MCF 10A (cell line): ENCODE measurements at places on chromosomes 5 and 9. TPM values are rescaled to one million over a fixed set of nuclear protein-coding genes. Genes with fewer than 3 reads are reported as not detected.

ACER2 gene
- total RNA-seq: 1.9 and 3.2 TPM in 2 replicates

OR1Q1 gene
- total RNA-seq: not detected in 2 replicates

SHOC1 gene
- total RNA-seq: 0.09 and 0.15 TPM in 2 replicates

MARCOL gene
- not detected in 2 replicates for total RNA-seq

DNA sequence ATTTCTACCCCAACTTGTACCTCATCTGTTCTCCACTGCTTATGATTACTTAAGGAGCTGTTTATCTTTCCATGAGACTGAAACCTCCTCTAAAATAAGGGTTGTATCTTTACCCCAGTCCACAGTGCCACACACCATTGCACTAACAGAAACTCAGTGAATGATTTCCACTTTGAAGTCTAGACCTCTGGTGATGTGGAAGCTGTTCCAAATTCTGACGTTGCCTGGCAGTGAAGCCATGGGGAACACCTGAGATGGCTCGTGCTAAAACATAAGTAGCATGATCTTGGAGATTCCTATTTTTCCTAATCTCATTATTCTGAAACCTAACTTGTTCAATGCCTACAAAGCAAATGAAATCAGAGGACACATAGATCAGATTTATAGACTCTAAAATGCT is 583.2 kb downstream of the EBF1 start:
- DNase-seq: no peak

GRCh38 chr9:114805670-114806525 is at the start of gene TNFSF15:
Gene TNFSF15 (minus strand): TSS chr9:114806039. CDS start chr9:114806012, 27 bp downstream.
- DNase-seq: peak; percentile 72

DNA sequence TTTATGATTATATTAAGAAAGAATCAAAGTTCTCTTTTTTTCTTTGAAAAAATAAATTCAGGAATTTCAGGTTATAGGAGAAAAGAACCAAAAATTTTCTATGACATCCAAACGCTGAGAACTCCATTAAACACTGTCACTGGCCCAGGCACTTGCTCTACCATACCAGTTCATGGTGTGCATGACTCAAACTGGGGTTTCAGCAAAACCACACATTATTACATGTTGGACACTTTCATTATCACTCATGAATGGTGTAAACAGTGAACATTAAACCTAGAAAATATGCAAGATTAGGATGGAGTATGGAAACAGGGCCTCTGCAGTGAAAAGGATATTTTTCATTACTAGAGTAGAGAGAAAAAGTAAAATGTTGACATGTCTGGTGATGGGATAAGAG is 369.9 kb upstream of the FAM174A start:
- no peak for DNase-seq

DNA sequence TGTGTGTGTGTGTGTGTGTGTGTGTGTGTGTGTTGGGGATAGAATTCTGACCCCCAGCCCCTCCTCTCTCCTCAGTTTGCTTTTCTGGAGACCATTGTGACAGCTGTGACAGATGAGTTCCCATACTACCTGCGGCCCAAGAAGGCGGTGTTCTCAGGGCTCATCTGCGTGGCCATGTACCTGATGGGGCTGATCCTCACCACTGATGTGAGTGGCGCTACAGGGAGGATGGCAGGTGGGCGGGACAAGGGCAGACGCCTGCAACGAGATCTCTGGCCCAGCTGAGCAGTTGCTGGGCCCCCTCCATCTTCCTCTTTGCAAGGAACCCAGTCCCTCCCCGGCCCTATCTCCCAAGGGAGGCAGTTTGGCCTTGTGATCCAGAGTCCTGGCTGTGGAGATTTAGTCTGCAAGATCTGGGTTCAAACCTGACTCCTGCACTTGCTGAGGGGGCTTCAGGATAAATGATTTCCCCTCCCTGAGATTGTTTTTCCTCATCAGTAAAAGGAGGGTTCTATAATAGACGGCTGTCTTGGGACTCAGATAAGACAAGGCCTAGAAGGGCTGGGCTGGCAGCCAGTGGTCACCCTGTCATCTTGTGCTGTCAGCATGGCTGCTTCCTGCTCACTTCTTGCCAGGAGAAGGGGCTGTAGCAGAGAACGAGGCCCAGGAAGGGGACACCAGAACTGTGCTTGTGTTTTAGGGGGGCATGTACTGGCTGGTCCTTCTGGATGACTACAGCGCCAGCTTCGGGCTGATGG is 14.1 kb downstream of the SLC6A7 start:
- no peak for DNase-seq

- DNase-seq: no peak
Observed at GRCh38 chr9:14447103-14447502, 133.2 kb upstream of the NFIB start.

DNA sequence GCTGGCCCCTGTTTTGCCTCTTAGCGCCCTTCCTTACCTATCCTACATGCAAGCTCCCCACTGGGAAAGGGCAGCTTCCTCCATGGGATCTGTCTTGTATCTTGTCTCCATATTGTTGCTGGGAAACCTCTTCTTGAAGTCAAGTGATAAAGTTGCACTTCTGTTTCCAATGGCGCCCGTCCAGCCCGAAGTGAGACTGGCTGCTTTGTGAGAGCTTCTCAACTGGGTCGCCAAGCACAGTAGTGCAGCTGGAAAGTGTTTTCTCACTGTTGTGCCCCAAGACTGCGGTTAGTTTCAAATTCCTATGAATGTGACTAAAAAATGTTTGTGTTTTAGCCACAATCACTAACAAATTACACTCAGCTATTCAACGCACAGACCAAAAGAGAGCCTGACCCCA is 506.6 kb upstream of the MPDZ start:
- DNase-seq: no peak

DNA sequence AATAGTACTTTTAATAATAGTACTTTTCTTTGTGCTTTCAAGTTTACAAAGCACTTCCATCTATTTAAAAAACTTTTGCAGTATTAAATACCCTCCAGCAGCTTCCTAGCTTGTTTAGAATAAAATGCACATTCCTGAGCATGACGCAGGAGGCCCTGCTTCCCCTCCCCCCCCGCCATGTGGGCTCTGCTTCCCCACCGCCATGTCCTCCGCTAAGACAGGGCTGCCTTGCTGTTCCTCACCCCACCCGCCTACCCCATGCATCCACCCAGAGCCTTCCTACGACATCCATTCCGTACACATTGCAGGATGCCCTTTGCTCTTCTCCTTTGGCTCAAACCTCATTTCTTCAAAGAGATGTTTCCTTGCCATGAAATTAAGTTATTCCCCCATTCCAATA is 205.9 kb upstream of the MSX2 start:
- DNase-seq: no peak

DNA sequence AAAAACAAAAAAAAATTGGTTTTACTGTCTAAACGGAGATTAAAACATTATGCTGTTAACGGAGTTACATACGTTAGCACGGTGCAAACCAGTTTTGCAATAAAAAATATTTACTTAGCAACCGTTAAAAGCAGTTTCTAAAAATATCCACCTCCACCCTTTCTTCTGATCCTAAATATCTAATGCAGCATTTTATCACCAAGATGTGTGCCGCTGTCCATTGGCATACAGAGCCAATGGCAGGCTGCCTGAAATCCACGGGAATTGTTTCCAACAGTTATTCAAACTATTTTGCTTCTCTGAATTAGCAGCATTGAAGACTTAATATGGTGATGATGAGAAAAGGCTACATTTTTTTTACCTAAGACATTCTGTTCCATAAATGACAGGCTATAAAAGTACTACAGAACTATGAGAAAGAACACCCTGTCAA is 61.6 kb downstream of the CSNK1A1 start:
- peak; percentile 53 for DNase-seq

DNA sequence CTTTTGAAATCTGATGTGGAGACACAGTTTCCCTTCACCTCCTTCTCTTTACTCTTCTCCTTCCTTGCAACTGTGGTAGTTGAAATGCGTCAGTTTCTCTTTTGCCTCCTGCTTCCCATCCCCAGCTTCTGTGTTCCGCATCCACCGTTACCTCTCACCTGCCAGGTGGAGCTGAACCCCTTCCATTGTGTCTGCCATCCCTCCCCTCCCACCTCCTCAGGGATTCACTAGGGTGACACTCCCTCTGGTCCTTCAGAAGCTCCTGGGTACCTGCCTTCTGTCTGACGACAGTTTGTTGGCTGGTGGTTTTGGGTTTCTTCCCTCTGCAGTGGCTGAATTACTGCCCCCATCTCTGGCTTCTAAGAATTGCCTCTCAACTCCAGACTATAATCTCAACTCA is 132.1 kb downstream of the SLC24A2 start:
- DNase-seq: no peak

- peak; percentile 26 for DNase-seq
Observed at GRCh38 chr9:6024035-6024554, 8.7 kb upstream of the RANBP6 start.

DNA sequence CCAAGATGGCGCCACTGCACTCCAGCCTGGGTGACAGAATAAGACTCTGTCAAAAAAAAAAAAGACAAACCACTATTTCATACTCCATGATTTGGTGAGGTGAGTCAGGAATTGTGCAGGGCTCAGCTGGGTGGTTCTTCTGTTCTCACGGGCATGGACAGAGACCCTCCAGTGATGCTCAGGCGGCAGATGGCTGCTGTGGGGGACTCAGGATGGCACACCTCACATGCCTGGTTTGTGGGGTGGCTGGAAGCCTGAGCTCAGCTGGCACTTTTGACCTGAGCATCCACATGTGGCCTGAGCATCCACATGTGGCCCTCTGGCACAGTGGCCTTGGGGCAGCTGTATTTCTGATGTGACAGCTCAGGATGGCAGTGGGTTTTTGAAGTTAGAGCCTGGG is 217.2 kb downstream of the IRX2 start:
- DNase-seq: no peak

DNA sequence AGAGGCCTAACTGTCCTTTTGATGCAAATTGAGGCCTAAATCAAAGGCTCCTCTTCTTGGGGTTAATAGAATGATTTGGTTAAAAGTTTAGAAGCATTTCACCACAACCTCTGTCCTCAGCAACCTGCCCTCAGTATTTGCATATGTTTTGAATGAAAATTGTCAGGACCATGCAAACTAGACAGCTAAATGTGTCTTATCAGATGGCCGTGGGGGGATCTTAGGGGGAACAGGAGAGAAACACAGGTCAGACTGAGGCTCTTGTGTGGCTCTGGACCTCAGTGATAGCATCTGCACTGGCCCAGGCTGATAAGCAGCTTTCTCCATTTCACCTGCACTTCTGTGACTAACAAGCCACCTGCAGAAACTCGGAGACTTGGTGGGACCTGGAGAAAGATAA is 49.0 kb downstream of the FOXI1 start:
- no peak for DNase-seq

DNA sequence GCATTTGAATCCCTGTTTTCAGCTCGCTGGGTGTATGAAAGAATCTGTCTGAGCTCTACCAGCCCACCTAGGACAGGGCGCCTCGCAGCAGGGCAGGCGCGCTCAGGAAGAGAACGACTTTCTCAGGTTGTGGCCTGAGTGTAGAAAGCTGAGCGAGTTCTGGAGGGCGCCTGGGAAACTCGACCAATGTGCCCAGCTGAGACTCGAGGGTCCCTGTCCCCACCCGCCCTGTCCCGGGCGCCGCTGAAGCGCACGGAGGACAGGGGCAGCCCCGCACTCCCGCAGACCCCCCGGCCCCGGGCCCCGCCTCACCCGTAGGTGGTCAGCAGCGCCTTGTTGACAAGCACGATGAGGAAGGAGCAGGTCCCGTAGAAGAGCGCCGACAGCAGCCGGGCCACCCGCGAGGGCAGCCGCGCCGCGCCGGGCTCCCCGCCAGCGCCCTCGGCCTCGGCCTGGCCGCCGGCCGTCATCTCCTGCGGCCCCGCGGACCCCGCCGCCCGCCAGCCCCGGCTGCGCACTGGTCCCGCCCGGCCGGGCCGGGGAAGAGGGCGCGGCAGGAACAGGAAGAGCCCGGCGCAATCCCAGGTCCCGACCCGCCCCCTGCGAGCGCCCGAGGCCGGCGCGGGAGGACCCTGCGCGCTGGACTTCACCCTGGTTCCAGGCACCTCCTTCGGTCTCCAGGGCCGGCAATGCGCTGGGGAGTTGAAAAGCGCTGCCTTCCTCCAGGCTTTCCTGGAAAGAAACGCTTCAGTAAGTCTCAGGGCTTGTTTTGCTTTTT is at the start of gene SLC35D2:
SLC35D2 (minus strand) TSS at position 547 of the 778 bp plus-strand sequence; CDS start at position 470, 77 bp downstream.
- peak; percentile 63 for DNase-seq

DNA sequence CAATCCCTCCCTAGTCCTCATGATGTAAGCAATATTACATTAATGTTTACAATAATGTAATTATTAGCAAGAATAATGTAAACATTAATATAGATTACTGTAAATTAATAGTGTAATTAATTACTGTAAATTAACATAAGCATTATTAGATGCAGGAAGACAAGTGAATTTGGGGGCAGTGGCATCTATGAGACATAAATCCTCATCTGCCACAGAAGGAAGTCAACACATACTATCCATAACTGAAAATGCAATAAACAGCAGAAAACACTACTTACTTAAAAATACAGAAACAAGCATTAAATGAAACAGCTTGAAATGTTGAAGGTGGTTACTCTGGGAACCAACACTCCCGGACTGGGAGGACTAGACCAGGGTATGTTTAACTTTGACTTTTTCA is 685 bp upstream of the NIPSNAP3A start:
- peak; percentile 2 for DNase-seq

DNA sequence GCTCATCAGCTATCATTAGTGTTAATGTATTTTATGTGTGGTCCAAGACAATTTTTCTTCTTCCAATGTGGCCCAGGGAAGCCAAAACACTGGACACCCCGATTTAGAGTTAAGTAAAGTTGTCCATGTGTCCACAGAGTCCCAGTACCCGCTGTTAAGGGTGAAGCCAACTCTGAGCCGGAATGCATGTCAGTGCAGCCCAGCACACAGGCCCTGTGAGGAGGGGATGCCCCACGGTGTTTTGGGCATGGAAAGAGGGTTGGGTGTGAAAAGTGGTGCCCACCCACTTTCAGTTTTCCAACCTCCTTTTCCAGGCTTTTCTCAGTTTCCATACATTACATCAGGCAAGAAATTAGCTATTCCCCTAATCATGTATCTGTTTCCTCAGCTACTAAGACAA is 24.4 kb downstream of the SHC3 start:
- no peak for DNase-seq

DNA sequence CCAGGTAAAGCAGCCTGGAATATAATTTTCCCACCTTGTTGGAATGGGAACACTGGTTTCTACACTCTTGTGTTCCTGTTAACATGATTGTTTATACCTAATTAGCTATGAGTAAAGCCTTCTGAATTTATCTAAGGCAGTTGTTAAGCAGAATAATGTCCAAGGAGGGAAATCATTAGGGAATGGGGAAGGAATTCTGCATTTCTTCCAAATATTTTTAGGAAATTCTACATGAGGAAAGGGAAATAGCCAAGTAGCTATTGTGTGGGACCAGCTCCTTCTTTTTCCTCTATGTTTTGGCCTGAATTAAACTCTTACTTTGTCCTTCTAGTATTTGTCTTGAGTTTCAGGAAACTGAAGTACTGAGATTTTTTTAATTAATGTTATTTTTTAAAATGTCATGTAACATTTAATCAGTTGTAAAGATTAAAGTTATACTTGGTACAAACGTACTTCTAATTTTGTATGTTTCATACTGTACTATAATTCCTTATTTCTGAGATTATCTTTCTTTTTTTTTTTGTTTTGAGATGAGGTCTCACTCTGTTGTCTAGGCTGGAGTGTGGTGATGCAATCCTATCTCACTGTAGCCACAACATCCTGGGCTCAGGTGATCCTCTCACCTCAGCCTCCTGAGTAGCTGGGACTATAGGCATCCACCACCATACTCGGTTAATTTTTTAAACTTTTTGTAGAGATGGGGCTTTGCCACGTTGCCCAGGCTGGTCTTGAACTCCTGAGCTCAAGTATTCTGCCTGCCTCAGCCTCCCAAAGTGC is 28.5 kb downstream of the ANKDD1B start:
- peak; percentile 7 for DNase-seq
